Stomach (tissue), 19 donors: ENCODE measurements at places on chromosomes 12 and 14. TPM values are rescaled to one million over a fixed set of nuclear protein-coding genes. Genes with fewer than 3 reads are reported as not detected.

- no peaks in the 10 kb centered on the region for H3K27me3 ChIP-seq
- H3K4me1 ChIP-seq: no peaks in the 10 kb centered on the region
- DNase-seq: no peak
- H3K4me3 ChIP-seq: no peak overlapping the region
Observed at GRCh38 chr12:131021154-131021541, 67.4 kb downstream of the ADGRD1 start.

DNA sequence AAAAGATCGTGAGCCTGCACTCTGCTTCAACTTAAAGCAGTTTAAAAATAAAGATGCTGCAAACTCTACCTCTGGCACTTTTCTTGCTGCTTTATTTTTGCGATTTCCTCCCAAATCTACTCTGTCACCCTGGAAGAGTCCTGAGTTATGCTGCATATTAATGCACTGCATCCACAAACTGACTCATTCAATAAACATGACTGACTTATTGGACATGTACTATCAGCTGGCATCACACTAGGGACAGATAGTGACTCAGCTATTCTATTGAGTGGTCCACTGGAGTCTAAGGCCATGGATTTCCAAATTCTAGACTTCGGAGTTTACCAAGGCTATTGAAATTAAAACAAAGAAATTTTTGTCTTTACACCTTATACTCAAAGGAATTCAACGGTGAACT, 90.7 kb upstream of the PTPRR start:
- no peak for DNase-seq
- H3K36me3 ChIP-seq: no peaks in the 10 kb centered on the region
- H3K4me3 ChIP-seq: no peak overlapping the region
- no peaks in the 10 kb centered on the region for H3K4me1 ChIP-seq
- no peaks in the 10 kb centered on the region for H3K27me3 ChIP-seq
- no peak overlapping the region for H3K27ac ChIP-seq

DNA sequence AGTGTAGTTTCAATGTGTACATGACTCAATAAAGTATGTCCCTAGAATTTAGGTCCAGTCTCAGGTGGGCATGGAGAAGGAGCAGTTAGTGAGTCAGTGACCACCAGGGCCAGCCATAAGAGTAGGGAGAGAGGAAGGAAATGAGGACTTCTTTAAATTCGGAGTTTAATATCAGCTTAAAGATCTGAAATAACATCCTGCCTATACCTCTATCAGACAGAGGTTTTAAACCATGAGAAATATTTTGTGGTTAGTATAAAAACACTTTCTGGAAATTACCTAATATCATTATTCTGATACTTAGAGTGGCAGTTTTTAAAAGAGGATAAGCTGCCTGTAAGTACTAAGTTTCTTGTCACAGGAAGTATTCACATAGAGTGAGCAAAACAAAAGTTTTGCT, 61.7 kb upstream of the ST8SIA1 start:
- no peak overlapping the region for H3K4me3 ChIP-seq
- H3K27ac ChIP-seq: no peak overlapping the region
- no peak for DNase-seq
- no peaks in the 10 kb centered on the region for H3K4me1 ChIP-seq
- no peaks in the 10 kb centered on the region for H3K36me3 ChIP-seq
- no peaks in the 10 kb centered on the region for H3K27me3 ChIP-seq

- no peaks in the 10 kb centered on the region for H3K27me3 ChIP-seq
- H3K4me3 ChIP-seq: no peak overlapping the region
- H3K36me3 ChIP-seq: no peaks in the 10 kb centered on the region
- H3K27ac ChIP-seq: no peak overlapping the region
- no peaks in the 10 kb centered on the region for H3K4me1 ChIP-seq
Observed at GRCh38 chr12:46534327-46534840, 161.8 kb upstream of the SLC38A2 start.

DNA sequence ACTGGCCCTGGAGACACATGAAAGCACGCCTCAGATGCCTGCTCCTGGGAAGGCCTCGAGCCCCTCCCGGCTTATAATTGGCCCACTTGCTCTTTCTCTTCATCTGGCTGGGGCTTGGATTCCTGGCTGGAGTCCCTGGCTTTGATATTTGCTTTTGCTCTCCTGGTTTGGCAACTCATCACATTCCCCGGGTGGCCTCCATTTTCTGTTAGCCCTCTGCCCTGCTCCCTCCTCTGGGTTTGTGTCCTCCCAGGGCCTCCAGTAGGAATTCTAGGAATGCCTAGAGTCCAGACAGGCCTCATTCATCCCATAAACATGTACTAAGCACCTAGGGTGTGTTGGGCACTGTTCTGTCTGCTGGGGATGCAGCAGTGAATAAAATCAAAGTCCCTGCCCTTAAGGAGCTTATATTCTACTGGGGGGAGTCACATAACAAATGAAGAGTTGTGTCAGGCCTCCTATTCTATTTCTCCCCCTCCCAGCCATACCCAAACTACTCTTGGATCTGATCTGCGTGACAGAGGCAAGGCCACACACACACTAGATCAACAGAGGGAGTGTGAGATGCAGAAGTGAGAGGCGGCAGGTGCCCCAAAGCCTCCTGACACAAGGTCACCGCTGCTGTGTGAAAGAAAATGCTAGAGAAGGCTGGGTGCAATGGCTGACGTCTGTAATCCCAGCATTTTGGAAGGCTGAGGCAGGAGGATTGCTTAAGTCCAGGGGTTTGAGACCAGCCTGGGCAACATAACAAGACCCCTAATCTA, 21.3 kb upstream of the TSPAN9 start:
- peaks cover 18% of the 10 kb centered on the region for H3K4me1 ChIP-seq
- DNase-seq: peak; percentile 49
- H3K27me3 ChIP-seq: no peaks in the 10 kb centered on the region
- H3K36me3 ChIP-seq: no peaks in the 10 kb centered on the region

DNA sequence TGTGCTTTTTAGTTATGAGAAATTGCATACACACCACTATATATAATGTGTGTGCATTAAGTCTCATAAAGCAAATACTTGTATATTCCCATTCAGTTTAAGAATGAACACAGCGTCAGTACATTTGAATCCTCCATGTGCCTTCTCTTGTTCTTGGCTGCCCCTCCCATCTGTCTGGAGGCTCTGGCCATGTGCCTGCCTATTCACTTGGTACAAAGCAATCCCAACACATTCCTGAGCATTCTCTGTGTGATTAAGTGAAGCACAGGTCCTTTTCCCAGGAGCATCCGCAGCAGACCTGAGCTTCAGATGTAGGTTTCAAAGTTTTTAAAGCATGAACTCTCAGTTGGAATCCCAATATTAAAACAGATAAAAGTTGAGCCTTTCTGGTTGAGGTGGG, 58.7 kb downstream of the POLR3B start:
- H3K4me3 ChIP-seq: no peak overlapping the region
- H3K36me3 ChIP-seq: peaks cover 40% of the 10 kb centered on the region
- no peak overlapping the region for H3K27ac ChIP-seq
- no peaks in the 10 kb centered on the region for H3K4me1 ChIP-seq
- no peak for DNase-seq

- no peak overlapping the region for H3K4me3 ChIP-seq
- no peak overlapping the region for H3K27ac ChIP-seq
- DNase-seq: peak; percentile 75
- peaks cover 8% of the 10 kb centered on the region for H3K36me3 ChIP-seq
- H3K27me3 ChIP-seq: no peaks in the 10 kb centered on the region
- peaks cover 4% of the 10 kb centered on the region for H3K4me1 ChIP-seq
Observed at GRCh38 chr12:8145754-8146441, 10.9 kb upstream of the ZNF705A start.

The SMOC1 gene
- total RNA-seq: not detected

DNA sequence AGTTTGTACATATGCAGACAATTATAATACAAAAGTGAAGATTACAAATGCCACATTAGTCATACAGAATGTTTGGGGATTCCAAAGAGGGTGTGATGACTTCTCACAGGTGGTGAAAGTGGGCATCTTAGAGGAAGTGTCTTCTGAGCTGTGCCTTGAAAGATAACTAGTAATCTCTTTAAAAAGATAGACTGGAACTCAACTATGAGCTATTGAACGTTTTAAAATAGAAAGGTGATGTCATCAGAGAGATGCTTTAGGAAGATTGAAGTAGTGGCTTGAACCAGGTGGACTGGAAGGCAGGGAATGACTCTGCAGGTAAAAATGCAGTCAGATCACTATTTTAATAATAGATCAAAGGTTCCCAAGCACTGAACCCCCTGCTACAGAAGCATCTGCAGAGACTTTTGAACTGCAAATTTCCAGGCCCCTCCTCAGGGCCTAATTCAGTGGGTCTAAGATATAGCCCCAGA, 50.3 kb downstream of the SYT1 start:
- H3K27ac ChIP-seq: no peak overlapping the region
- H3K27me3 ChIP-seq: no peaks in the 10 kb centered on the region
- H3K36me3 ChIP-seq: no peaks in the 10 kb centered on the region
- no peak overlapping the region for H3K4me3 ChIP-seq

The SYNE3 gene
- 10.8 TPM for total RNA-seq

The PZP gene
- not detected for total RNA-seq

- no peaks in the 10 kb centered on the region for H3K27me3 ChIP-seq
- DNase-seq: no peak
- H3K4me1 ChIP-seq: no peaks in the 10 kb centered on the region
- H3K27ac ChIP-seq: no peak overlapping the region
- peaks cover 66% of the 10 kb centered on the region for H3K36me3 ChIP-seq
Observed at GRCh38 chr12:117002051-117002817, 91.5 kb downstream of the FBXW8 start.

DNA sequence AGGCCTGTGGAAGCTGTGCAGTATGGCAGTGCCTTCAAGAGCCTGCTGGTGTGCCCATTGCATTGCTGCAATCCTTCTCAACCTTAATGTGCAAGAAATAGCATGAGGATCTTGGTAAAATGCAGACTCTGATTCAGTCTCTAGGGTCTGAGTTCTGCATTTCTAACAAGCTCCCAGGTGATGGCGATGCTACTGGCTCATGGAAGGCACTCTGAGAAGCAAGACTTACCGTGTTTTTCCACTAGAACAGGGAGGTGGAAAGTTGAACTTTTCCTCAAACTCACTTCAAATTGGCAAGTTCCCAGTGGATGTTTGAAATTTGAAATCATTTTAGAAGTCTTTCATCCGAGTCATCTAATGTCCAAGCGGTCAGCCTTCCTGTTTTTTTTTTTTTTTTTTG, 55.5 kb downstream of the MYRFL start:
- peaks cover 6% of the 10 kb centered on the region for H3K4me1 ChIP-seq
- H3K4me3 ChIP-seq: no peak overlapping the region
- H3K36me3 ChIP-seq: no peaks in the 10 kb centered on the region
- H3K27me3 ChIP-seq: peaks cover 15% of the 10 kb centered on the region
- no peak overlapping the region for H3K27ac ChIP-seq

- H3K27ac ChIP-seq: no peak overlapping the region
- no peaks in the 10 kb centered on the region for H3K4me1 ChIP-seq
- no peak overlapping the region for H3K4me3 ChIP-seq
- H3K36me3 ChIP-seq: no peaks in the 10 kb centered on the region
Observed at GRCh38 chr14:87483271-87484260, 509.4 kb downstream of the GALC start.

- no peaks in the 10 kb centered on the region for H3K4me1 ChIP-seq
- no peaks in the 10 kb centered on the region for H3K27me3 ChIP-seq
- H3K36me3 ChIP-seq: peaks cover 22% of the 10 kb centered on the region
- DNase-seq: no peak
Observed at GRCh38 chr12:66354291-66354690, 52.0 kb downstream of the HELB start.

DNA sequence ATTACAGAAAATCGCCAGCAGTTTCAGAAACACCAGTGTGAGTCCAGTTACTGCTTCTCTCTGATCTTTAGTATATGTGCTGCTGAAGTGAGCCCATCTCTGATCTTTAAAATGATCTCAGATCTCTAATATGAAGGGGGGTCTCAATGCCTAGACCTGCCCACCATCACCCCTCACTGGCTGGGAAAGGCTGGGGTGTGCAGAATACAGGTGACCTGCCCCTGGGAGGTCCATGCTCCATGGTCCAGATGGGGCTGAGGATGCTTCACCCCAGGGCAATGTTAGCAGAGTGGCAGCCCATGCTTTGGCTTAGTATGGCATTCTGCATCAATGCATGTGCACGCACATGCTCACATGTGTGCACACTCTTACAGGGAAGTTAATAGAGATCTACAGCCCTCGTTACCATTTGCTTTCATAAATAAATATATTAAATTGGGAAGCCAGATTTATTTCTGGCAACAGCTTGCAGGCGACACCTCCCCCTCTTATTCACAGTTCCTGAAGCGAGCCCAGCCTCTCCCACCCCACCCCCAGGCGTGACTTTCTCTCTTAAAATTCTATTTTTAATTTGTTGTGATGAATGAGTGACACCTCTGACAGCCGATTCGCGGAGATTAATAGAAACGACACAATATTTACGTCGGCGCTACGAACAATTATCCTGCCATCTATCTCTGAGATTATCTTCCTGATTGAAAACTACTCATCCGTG, 104.7 kb upstream of the ESRRB start:
- no peak overlapping the region for H3K4me3 ChIP-seq
- peaks cover 4% of the 10 kb centered on the region for H3K27me3 ChIP-seq
- peaks cover 15% of the 10 kb centered on the region for H3K4me1 ChIP-seq
- no peaks in the 10 kb centered on the region for H3K36me3 ChIP-seq
- DNase-seq: no peak

- H3K36me3 ChIP-seq: no peaks in the 10 kb centered on the region
- no peak overlapping the region for H3K27ac ChIP-seq
- no peak for DNase-seq
- no peaks in the 10 kb centered on the region for H3K27me3 ChIP-seq
Observed at GRCh38 chr12:131363393-131363792, 347.5 kb upstream of the SFSWAP start.

DNA sequence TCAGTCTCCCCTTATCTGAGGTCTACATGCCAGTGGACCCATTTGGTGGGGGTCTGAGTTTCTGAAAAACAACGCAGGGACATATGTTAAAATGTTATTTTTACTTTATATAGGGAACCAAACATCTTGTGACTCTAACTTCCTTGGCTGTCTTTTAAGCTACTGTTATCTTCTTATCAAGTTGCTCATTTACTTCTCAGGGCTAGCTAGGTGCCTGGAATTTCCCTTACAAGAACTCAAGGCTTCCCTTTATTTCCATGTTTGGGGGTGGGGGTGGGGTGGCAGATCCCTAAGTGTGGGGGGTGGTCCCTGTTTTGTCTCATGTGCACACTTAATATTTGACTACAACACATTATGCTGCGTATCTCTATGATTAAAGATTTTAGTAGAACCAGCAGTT, 31.6 kb downstream of the PPP1R36 start:
- no peak for DNase-seq
- H3K36me3 ChIP-seq: no peaks in the 10 kb centered on the region
- peaks cover 4% of the 10 kb centered on the region for H3K4me1 ChIP-seq
- H3K4me3 ChIP-seq: no peak overlapping the region

The PDE3A gene
- 44.6 TPM for total RNA-seq

DNA sequence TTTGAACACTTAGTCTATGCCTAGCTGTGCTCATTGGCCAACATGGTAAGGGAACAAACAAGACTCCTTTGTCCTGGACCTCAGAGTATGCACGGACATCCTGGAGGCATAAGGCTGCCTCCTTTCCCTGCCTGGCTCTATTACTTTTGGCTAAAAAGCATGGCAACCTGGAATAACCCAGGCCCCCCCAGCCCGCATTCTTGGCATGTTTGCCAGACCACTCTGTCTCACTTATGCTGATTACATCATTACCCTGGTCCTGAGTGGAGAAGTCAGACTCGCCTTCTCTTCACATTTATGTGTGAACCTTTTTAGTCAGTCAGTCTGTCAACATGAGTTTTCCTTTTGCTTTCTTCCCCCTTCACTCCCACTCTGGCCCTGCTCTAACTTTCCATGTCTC, 58.0 kb upstream of the ELK3 start:
- H3K27ac ChIP-seq: no peak overlapping the region
- no peaks in the 10 kb centered on the region for H3K36me3 ChIP-seq

The TFCP2 gene
- 8.2 TPM for total RNA-seq

GRCh38 chr12:9237286-9237685, 29.1 kb upstream of the PZP start:
- H3K27ac ChIP-seq: no peak overlapping the region
- DNase-seq: no peak

The MYRFL gene
- total RNA-seq: 0.18 TPM
